ENCODE measurements at places on chromosomes 11 and 22.

GRCh38 chr11:1293619-1294015, 15.8 kb downstream of the TOLLIP start:
- DNase-seq: no peak

GRCh38 chr11:8273287-8273686, 9.6 kb upstream of the LMO1 start:
- no peak for DNase-seq

DNA sequence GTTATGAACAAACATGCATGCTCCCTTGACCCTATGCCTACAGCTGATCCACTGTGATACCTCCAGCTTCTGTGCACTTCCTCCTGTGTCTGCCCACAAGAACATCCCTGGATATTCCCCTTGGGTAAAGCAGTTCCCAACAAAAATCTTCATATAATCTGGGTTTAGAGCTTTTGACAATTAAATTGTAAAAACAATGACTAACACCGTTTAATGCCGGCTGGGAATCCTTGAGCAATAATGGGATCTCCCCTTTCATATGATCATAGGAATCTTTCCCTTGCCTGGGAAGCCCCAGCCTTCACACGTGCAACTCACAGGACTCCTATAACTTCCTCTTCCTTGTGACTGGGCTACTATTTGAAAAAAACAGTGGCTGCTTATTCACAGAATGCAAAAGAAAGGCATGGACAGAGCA, 6.3 kb upstream of the ZC3H12C start:
- DNase-seq: no peak

DNA sequence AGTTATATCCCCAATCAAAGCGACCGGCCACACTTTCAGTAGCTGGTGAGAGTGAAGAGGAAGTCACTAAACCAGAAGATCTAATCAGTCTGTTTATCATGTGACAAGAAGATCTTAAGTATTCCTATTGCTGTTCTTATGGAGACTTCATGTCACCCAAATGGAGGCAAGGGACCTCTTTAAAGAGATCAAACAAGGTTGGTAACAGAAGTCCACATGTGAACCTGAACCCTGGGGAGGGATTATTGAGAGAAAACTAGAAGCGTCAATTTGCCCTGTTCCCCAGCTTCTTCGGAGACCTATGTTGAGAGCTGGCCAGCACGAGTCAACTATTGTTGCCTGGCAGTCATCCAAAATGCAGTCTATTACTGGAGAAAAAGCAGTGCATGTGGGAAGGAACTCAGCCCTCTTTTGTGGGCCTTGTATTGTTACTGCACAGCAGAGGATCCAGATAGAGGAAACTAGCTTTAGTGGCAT, 76.9 kb upstream of the CTSC start:
- peak; percentile 40 for DNase-seq

- DNase-seq: no peak
These were observed 8.8 kb downstream of the KREMEN1 start for GRCh38 chr22:29081517-29082236.

- no peak for DNase-seq
These were observed 38.5 kb downstream of the INSC start for GRCh38 chr11:15153231-15153630.

DNA sequence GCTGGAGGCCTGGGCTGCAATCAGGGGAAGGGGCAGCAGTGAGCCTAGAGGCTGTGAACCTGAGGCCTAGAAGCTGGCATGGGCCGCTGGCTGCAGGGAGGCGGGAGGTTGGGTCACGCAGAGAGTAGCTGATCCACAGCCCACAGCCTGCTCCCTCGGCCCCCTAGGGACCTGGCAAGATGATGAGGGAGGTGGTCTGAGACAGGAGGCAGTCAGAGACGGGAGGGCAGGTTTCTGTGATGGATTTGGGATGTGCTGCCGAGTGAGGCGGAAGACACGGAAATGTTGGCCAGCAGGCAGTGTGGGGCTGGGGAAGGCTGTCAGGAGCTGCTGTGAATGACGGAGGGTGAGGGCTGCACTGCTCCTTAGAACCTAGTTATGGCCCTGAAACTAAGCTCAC, 22.7 kb downstream of the LRFN4 start:
- DNase-seq: no peak

GRCh38 chr11:70315716-70316115, 45.2 kb downstream of the PPFIA1 start:
- DNase-seq: no peak

- DNase-seq: no peak
These were observed 3.2 kb downstream of the SIRT3 start for GRCh38 chr11:232783-233565.

- DNase-seq: no peak
These were observed 648.8 kb downstream of the METTL15 start for GRCh38 chr11:28756977-28757376.

Data from CD4-positive, alpha-beta T cell treated with Interleukin-4 for 4 hours (primary cell).